OCI-M1 (cell line): ENCODE measurements at places on chromosomes 2 and 18.

DNA sequence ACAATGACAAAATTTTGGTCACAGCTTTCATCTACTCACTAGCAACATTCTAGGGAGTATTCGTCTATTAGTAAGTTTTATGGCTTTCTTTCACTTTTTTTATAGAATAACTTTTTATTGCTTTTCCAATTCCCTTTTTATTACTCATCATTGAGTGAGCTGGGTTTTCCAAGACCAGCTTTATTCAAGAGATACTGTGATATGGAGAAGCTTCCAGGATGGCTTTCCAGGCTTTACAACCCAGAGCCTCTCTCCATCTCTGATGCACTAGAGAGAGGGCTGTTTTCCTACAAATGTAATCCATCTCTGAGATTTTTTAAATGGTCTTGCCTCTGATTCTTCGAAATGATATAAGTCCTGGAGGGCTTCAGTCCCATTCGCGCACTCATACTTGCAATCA, 118.3 kb downstream of the LDLRAD4 start:
- DNase-seq, result no peak

GRCh38 chr2:216603884-216604245, 29.4 kb upstream of the IGFBP2 start:
- DNase-seq, result no peak

DNA sequence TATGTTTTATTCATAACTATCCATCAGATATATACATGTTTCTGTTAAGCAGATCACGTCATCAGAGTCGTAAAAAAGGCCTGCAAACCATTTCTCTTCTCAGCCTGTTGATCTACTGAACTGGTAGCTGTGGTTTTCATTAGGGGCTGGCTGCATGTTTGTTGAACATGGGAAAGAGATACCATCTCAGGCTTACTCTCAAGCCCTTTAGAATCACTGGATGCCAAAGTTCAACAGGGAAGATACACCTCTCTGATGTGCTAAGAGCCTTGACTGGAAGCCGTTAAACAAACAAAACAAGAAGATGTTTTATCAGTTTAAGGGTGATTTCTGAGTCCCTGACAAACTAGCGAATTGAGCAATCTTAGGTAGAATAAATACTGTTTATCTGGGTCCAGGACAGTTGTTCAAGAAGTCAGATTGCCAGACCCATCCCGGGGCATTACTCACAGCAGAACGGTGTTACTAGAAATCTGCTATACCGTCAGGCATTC, 94.5 kb upstream of the LMAN1 start:
- no peak for DNase-seq

- no peak for DNase-seq
Observed at GRCh38 chr2:89841476-89841840, 1150.0 kb downstream of the RPIA start.

GRCh38 chr2:124026503-124026902, 1.4 kb downstream of the CNTNAP5 start:
- DNase-seq, result no peak
